Hepatocyte (in vitro differentiated cells): ENCODE measurements at places on chromosomes 5 and 9. TPM values are rescaled to one million over a fixed set of nuclear protein-coding genes. Genes with fewer than 3 reads are reported as not detected.

Gene ISL1
- polyA plus RNA-seq, result 16.2 and 22.0 TPM in 2 replicates

Gene SLCO6A1
- 0.77 and 1.4 TPM in 2 replicates for polyA plus RNA-seq

Gene LCN9
- 13.4 and 21.6 TPM in 2 replicates for polyA plus RNA-seq

Gene TAF11L3
- polyA plus RNA-seq, result not detected in 2 replicates

Gene POMT1
- polyA plus RNA-seq, result 34.4 and 44.8 TPM in 2 replicates

Gene IL31RA
- 0.17 and 0.53 TPM in 2 replicates for polyA plus RNA-seq

Gene AGXT2
- polyA plus RNA-seq, result 5.9 and 10.6 TPM in 2 replicates

Gene PCDHB14
- 2.2 and 3.0 TPM in 2 replicates for polyA plus RNA-seq

Gene SH3PXD2B
- polyA plus RNA-seq, result 27.8 and 33.5 TPM in 2 replicates
